ENCODE measurements at places on chromosomes 3 and 15.

DNA sequence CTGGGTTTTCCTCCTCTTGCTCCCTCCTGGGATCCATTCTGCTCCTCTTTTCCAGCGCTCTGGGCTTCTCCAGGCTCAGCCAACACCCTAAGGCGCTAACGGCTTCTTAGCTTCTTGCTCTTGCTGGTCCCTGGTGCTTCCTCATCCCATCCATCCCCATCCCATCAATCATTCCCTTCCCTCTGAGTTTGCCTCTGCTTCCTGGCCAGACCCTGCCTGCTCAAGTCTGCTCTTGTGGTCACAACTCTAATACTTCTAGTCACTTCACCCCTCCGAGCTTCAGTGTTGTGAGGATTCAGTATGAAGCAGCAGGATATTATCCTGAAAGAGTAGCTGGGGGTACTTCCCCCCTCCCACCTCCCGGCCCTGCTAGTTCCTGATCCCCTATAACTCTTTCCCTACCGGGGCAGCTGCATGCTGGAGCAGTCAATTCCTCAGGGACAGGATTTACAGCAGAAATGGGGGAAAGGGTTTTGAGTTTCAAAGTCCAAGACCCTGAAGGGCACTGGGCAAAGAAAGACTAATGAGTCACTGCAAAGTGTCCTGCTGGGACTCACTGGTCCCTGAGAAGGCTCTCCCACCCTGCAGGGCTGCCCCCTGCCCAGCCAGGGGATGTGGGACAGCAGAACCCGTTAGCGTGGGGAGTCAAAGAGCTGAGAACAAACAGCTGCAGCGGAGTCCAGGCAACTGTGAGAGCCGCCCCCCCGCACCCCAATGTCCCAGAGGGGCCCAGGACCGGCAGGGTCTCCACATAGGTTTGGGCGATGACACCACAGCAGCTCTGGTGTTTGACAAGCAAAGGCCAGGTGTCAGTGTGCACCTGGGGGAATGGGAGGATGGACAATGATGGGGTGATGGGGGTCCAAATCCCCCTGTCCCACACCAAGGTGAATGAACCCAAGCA, 2.3 kb upstream of the SYNM start:
- no peak for DNase-seq

DNA sequence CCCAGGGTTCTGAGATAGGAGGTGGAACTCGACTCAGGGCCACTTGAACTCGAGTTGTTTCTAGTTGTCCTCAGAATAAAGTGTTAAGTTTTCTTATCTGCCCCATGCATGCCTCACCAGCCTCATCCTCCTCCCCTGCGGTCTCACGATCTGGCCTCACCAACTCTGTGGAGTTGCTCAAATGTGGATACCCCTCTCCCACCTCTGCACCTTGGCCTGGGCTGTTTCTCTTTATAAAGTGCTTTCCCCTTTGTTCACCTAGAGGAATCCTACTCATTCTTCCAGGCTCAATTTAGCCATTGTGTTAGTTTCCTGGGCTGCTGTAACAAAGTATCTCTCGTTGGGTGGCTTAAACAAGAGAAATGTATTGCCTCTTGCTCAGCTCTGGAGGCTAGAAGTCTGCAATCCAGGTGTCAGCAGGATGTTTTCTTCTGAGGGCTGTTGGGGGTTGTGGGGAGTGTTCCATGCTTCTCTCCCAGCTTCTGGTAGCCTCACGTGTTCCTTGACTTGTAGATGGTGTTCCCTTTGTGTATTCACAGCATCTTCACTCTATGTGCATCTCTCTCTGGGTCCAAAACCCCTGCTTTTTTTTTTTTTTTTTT, 100.7 kb downstream of the MEX3B start:
- DNase-seq: no peak

DNA sequence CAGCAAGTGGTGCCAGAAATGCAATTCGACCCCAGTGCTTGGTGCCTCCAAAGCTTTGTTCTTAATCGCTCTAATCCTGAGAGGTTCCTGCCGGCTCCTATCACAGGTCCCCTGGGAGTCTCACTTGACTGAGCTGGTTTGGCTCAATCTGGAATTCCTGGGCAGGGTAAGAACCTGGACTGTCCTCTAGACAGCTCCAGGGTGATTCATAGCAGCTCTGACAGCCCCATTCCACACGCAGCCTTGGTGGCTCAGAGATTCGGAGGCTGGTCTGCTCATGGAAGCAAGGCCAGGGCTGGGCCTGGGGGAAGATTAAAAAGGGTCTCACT, 37.9 kb downstream of the MYO5C start:
- DNase-seq: no peak

- no peak for DNase-seq
Observed at GRCh38 chr15:100878648-100879047, 983 bp upstream of the ALDH1A3 start.

- no peak for DNase-seq
Observed at GRCh38 chr3:121736112-121736511, 13.4 kb downstream of the GOLGB1 start.

DNA sequence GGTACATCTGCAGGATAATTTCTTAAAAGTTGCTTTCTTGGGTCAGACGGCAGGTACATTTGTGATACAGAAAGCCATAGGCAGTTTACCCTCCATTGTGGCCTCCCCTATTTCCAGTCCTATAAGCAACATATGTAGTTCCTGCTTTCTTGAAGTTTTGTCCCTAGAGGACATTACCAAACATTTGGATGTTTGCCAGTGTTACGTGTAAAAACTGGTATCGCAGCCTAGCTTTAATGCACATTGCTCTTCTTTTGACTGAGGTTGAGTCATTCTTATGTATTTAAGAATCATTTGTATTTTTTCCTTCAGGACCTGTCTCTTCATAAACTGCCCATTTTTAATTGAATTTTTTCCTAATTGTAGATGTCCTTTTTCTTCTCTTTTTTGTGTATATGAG, 114.3 kb downstream of the DIPK2A start:
- no peak for DNase-seq

GRCh38 chr3:136330900-136331299, 80.8 kb downstream of the PCCB start:
- DNase-seq: no peak

DNA sequence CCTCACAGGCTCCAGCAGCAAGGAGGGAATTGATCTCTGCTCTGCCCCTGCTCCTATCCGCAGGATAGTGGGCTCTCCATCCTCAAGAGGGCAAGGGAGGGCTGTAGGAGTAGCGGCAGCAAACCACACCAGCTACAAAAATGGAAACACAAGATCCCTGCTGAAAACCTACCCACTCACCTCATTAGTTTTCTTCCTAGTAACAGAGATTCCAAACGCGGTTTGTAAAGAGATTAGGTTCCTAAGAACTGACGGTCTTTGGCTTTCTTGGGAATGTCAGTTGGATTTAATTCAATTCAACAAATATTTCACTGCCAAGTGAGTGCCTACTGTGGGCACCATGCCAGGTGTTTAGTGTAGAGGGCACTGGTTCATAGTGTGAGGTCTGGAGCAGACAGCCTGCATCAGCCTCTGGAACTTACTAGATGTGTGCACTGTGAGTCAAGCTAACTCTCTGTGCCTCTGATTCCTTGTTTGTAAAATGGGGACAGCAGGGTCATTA, 84.7 kb downstream of the MRPL46 start:
- peak; percentile 69 for DNase-seq

GRCh38 chr15:63600001-63600615, 2.9 kb downstream of the FBXL22 start:
- peak; percentile 47 for DNase-seq

GRCh38 chr3:178170698-178171535, 365.3 kb upstream of the KCNMB2 start:
- no peak for DNase-seq

DNA sequence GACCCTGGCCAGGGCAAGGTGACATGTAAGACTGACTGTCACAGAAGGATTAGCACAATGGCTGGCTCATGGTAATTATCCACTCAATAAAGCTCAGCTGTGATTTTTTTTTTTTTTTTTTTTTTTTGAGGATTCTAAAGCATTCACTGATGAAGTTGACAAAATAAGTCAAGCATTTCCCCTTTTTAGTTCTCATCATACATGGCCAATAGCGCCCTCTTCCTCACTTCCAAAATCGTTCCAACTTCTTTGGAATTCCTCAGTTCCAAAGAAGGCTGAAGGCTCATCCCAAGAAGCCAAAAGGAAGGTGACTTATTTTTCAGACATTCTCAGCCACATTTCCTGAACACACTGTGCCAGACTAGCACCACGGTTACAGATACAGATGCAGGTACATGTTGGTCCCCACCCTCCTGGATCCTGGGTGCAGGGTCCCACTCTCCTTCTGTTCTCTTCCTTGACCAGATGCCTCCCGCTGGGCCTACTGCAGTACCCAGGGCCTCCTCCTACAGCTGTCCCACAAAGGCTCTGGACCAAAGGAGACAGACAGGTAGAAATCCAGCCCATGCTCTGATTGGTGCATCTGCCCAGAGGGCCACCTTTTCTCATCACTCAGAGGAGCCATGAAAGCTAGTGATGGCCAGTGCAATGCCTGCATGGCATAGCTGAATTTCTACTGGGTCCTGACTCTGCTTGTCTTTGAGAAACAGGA, 202.6 kb downstream of the UACA start:
- no peak for DNase-seq

DNA sequence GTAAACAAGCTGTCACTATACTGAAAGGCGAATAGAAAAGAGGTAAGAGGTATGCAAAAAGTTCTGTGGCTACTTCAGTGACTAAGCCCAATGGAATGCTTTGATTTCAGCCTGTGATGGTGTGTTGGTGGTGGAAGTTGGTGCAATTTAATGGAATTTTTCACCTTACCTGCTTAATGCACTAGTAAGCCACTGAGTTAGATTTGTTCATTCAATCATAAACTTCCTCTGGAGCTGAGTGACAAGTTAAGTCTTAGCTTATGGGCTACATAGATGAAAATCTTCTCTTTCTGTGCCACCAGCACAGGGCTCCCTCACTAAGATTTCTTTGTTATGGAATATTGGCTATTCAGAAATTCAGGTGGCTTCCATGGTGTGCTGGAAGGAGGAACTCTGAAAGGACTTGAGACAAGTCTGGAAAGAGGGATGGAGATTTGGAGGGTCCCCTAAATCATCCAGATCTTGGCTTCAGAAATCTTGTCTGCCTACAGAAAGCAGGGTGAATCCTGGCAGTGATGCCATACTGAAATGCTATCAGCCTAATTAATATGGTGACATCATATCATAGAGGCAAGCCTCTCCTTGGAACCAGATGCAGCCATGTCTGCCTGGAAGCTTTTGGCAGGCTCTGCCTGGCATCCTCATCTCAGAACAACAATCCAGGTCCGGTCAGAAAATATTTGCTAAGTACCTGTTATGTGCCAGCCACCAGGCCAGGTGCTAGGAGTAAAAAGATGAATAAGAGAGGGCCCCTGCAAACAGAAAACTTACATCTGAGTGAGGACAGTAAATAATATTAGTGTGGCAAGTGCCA, 8.1 kb upstream of the GAP43 start:
- no peak for DNase-seq

GRCh38 chr15:29070471-29071231, 184.9 kb downstream of the APBA2 start:
- DNase-seq: peak; percentile 82

GRCh38 chr3:118842147-118842863, 192.3 kb downstream of the IGSF11 start:
- DNase-seq: no peak

DNA sequence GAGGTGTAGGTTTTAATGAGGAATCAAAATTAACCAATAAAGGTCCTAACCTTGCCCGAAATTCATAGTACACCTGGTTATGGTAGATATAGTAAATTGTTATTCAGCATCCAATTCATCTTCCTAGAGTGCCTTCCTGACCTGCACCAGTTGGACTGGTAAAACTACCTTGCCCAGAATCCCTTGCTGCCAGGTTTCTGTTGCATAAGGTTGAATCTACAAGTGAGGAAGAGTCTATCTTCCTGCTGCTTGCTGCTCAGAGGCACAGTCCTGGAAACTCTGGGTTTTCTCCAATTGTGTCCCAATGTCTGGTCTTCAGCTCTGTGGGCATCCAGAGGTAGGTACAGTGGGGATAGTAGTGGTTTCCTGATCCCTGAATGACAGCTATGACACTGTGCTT, 17.3 kb downstream of the CCDC54 start:
- DNase-seq: no peak

- no peak for DNase-seq
Observed at GRCh38 chr3:194856296-194856695, 170.6 kb downstream of the FAM43A start.

GRCh38 chr15:80436511-80437307, 32.5 kb downstream of the ARNT2 start:
- no peak for DNase-seq

- DNase-seq: no peak
Observed at GRCh38 chr3:38376098-38376816, 29.7 kb downstream of the XYLB start.

- DNase-seq: no peak
Observed at GRCh38 chr3:143064777-143065176, 54.8 kb upstream of the CHST2 start.

GRCh38 chr3:181210275-181210674, 220.7 kb upstream of the DNAJC19 start:
- DNase-seq: no peak

- no peak for DNase-seq
Observed at GRCh38 chr3:31573036-31573779, 40.5 kb downstream of the STT3B start.

GRCh38 chr3:46209746-46210470, 1.8 kb upstream of the CCR1 start:
- no peak for DNase-seq

GRCh38 chr3:75237477-75237876, 426.7 kb upstream of the FRG2C start:
- no peak for DNase-seq

DNA sequence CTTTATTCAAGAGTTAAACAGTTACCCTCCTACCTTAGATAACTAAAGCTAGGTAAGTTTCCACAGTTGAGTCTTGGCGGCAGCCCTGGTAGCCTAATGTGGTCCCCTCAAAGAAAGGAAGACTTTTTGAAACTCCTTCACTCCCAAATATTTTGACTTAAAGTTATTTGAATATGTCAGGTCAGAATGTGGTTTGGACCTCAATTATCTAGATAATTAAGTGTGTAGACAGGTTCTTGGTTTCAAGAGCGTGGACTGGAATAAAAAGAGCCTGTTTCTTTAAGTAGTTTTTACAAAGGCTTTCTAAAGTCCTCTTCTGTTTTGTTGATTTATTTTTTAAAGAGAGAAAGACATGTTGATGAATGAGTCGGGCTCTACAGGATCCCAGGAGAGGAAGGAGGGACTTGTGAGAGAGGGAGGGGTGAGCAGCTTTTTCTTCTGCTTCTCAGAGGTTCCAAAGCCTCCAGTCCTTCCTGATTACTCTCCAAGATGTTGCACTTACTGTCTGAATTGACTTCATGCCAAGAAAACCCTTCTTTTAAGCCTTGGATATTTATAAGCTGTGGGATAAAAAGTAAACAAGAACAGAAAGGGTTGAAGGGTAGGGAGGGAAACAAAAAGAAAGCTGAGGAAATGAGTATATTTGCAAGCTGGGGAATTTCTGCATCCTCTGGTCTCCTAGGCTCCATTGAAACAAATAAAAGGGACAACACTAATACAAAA, 457.4 kb downstream of the IGSF11 start:
- no peak for DNase-seq

Data from putamen (tissue), 1 donor.